ENCODE measurements at places on chromosomes 2 and 18.
A peak's percentile ranks its signal among the peaks of the same experiment; 100 is the strongest.

- no peak overlapping the region for H3K4me3 ChIP-seq
- H3K36me3 ChIP-seq: no peaks in the 10 kb centered on the region
- peaks cover 36% of the 10 kb centered on the region for H3K4me1 ChIP-seq
- H3K27me3 ChIP-seq: no peaks in the 10 kb centered on the region
- DNase-seq: no peak
Observed at GRCh38 chr2:233413046-233413445, 58.8 kb downstream of the DGKD start.

DNA sequence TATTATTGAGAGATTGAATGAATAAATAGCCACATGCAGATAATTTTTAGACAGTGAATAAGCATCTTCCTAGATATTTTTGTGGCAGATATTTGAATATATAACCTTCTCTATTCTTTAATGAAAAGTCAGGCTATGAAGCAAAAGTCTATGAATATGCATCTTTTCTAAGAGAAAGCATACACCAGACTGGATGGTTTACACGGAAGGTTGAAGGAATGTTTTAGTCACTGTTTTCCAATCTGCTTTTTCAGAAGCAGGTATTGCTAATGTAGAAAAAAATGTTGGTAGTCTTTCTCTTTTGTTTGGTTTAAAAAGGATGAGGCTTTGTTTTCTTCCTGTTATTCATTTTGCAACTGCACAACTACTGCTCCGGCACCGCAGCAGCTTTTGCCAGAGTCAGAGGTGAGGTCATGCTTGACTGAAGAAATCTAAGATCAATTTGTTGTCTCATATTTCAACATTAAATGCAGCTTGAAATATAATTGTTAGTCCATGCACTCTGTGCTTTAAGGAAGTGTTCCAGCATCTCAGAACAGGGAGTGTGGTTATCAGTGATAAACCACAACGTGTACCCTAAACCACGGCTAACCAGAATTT lies 1540.8 kb upstream of the PIK3C3 start:
- H3K4me1 ChIP-seq: no peaks in the 10 kb centered on the region
- no peaks in the 10 kb centered on the region for H3K27me3 ChIP-seq

GRCh38 chr2:55587-56448 lies 9.5 kb upstream of the FAM110C start:
- H3K27me3 ChIP-seq: no peaks in the 10 kb centered on the region
- H3K36me3 ChIP-seq: no peaks in the 10 kb centered on the region
- no peak for DNase-seq
- no peak overlapping the region for H3K4me3 ChIP-seq

DNA sequence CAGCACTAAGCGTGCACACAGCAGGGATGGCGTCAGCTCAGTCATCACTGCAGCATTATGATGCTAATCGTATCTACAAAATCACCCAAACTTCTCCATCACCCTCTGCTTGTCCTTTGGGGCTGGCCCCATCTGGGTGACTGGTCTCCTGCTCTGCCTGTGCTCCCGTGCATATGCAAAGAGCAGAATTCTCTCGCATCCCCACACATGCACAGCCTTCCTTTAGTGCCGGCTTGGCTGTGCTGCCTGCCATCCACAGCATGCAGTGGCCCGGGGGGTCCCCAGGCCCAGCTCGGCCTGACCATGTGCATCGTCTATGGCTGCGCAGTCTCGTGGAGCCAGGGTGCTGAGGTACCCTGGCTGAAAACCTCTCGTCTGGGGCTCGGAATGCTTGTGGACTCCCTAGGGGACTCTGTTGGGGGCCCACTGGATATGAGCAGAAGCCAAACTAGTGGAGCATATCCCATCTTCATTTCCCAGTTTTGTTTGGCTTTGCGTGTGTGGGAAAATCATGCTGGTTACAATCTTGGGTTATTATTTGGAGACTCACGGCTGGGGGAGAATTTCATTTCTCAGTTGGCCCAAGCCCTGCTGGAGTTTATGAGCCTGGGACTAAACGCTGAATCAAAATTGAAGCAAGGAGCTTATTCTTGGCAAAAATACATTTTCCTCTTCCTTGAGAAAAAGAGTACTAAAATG lies 70.9 kb upstream of the HS6ST1 start:
- no peak overlapping the region for H3K4me3 ChIP-seq
- H3K27ac ChIP-seq: no peak overlapping the region
- no peaks in the 10 kb centered on the region for H3K27me3 ChIP-seq
- no peaks in the 10 kb centered on the region for H3K4me1 ChIP-seq

DNA sequence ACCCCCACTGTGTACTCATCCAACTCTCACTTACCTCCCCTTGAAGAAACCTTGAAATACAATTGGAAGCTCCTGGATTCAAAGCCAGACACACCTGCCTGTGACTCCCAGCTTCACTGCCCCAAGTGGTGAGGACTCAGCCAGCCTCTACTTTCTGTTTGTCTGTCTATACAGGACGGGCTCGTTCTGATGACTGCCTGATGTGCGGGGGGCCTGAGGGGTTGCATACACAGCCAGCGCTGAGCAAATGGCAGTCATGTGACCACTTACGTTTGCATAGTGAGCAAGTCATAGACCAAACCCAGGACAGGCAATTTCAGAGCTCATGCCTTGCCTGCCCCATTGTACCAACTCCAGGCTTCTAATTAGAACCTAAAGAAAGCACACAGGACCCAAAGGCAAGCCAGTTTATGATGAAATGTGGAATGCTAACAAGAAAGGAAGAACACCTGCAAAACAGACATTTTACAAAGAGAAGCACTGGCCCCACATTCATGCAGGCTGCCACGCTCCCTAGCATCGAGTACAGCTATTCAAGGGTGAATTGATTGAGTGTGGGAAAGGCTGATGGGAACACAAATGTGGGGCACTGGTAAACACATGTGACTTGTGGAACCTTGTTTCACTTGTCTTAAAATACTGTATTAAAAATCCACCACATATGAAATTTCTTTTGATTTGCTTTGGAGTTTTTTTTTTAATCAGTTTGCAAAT lies 137.8 kb downstream of the LNPK start:
- H3K4me3 ChIP-seq: no peak overlapping the region
- H3K27me3 ChIP-seq: no peaks in the 10 kb centered on the region
- no peaks in the 10 kb centered on the region for H3K4me1 ChIP-seq
- no peaks in the 10 kb centered on the region for H3K36me3 ChIP-seq
- H3K27ac ChIP-seq: no peak overlapping the region

- no peak overlapping the region for H3K4me3 ChIP-seq
- no peaks in the 10 kb centered on the region for H3K36me3 ChIP-seq
- no peak for DNase-seq
- no peaks in the 10 kb centered on the region for H3K27me3 ChIP-seq
- no peaks in the 10 kb centered on the region for H3K4me1 ChIP-seq
- H3K27ac ChIP-seq: no peak overlapping the region
Observed at GRCh38 chr2:174654419-174654941, 56.9 kb upstream of the WIPF1 start.

GRCh38 chr2:144463266-144463665 lies 56.7 kb downstream of the ZEB2 start:
- H3K27ac ChIP-seq: no peak overlapping the region
- DNase-seq: no peak
- no peaks in the 10 kb centered on the region for H3K4me1 ChIP-seq
- H3K27me3 ChIP-seq: no peaks in the 10 kb centered on the region
- no peaks in the 10 kb centered on the region for H3K36me3 ChIP-seq

- H3K27me3 ChIP-seq: no peaks in the 10 kb centered on the region
- peak overlapping the region; percentile 94 for H3K27ac ChIP-seq
- no peak for DNase-seq
- H3K4me3 ChIP-seq: peak overlapping the region; percentile 56
Observed at GRCh38 chr2:127811397-127812321, 688 bp upstream of the WDR33 start.

GRCh38 chr2:25078170-25079049 lies 36.5 kb downstream of the EFR3B start:
- peaks cover 13% of the 10 kb centered on the region for H3K4me1 ChIP-seq
- no peaks in the 10 kb centered on the region for H3K27me3 ChIP-seq
- H3K27ac ChIP-seq: no peak overlapping the region

GRCh38 chr2:145592361-145592760 lies 1072.4 kb upstream of the ZEB2 start:
- H3K36me3 ChIP-seq: no peaks in the 10 kb centered on the region
- DNase-seq: no peak

DNA sequence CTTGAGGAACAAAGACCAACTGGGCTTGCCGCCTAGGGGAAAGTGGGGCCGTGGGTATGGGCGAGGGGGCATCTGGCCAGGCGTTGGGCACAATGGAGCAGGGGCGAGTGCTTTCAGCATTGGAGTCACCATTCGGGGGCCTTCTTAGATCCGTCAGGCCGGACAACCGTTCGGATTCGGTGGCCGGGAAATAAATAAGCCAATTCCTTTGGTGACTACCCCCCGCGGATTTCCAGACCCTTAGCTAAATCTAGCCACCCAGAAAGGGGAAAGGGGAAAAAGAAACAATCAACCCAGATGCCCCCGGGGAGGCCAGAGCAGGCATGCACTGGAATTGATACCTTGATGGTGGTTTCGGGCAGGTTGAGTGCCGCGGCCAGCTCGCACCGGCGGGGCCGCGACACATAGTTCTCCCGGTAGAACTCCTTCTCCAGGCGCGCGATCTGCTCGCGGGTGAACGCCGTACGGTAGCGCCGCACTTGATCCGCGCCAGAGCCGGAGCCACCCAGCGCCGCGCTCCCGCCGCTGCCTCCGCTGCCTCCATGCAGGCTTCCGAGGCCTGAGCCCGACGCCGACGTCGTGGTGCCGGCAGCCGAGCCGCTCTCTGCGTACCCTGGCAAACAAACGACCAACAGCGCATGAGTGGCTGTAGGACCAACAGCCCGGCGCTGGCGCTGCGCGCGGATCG lies 1.8 kb downstream of the EVX2 start:
- no peak overlapping the region for H3K4me3 ChIP-seq
- no peak overlapping the region for H3K27ac ChIP-seq
- no peaks in the 10 kb centered on the region for H3K36me3 ChIP-seq
- DNase-seq: no peak
- H3K4me1 ChIP-seq: peaks cover 34% of the 10 kb centered on the region
- H3K27me3 ChIP-seq: peaks cover 89% of the 10 kb centered on the region

DNA sequence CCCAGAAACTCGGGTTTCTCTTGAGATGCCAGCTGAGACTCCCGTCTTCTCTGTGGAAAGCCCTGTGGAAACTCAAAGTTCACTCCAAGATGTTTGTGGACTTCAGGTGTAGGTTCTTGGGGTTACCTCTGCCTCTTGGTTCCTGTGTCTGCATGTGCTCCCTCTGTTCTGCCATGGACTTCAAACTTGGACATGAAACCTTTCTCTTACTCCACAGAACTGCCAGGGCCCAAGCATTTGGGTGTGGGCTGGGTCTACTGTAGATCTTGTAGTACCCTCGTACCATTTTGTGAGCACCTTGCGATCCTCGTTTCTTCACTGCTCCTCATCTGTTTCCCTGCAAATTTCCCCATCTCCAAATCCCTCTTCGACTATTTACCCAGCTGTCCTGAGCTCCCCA lies 175.5 kb downstream of the HAUS1 start:
- no peaks in the 10 kb centered on the region for H3K36me3 ChIP-seq
- no peak overlapping the region for H3K27ac ChIP-seq
- H3K4me1 ChIP-seq: no peaks in the 10 kb centered on the region
- no peak for DNase-seq
- no peaks in the 10 kb centered on the region for H3K27me3 ChIP-seq
- no peak overlapping the region for H3K4me3 ChIP-seq

- H3K4me1 ChIP-seq: no peaks in the 10 kb centered on the region
- no peak overlapping the region for H3K4me3 ChIP-seq
- no peaks in the 10 kb centered on the region for H3K27me3 ChIP-seq
- H3K27ac ChIP-seq: no peak overlapping the region
- no peaks in the 10 kb centered on the region for H3K36me3 ChIP-seq
- DNase-seq: no peak
Observed at GRCh38 chr18:80200171-80200931, 47.0 kb downstream of the PARD6G start.

GRCh38 chr2:45610281-45611019 lies 617 bp downstream of the SRBD1 start:
- no peaks in the 10 kb centered on the region for H3K27me3 ChIP-seq
- DNase-seq: peak; percentile 51
- H3K36me3 ChIP-seq: no peaks in the 10 kb centered on the region
- peaks cover 26% of the 10 kb centered on the region for H3K4me1 ChIP-seq

DNA sequence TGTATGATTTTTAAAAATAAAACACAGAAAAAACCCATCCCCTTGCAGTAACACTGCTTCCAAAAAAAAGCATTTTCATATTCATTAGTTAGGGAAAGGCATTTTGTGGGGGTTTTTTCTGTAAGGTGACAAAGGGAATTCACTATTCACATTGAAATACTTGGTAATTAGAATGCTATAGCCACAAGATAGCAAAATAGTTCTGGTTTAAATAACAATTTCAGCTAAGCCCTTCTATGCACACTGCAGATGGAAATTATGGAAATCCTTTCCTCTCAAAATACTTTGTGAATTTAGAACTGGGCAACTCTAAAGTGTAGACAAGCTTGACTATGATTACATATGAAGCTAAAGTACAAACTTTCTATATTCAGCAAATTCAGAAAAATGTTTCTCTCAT lies 102.1 kb upstream of the CHRNA1 start:
- H3K36me3 ChIP-seq: no peaks in the 10 kb centered on the region
- no peaks in the 10 kb centered on the region for H3K27me3 ChIP-seq
- H3K4me1 ChIP-seq: no peaks in the 10 kb centered on the region

GRCh38 chr18:23204589-23205235 lies 69.4 kb downstream of the CABLES1 start:
- H3K4me1 ChIP-seq: no peaks in the 10 kb centered on the region
- no peak overlapping the region for H3K27ac ChIP-seq
- H3K4me3 ChIP-seq: no peak overlapping the region
- H3K27me3 ChIP-seq: no peaks in the 10 kb centered on the region
- DNase-seq: no peak
- H3K36me3 ChIP-seq: no peaks in the 10 kb centered on the region

DNA sequence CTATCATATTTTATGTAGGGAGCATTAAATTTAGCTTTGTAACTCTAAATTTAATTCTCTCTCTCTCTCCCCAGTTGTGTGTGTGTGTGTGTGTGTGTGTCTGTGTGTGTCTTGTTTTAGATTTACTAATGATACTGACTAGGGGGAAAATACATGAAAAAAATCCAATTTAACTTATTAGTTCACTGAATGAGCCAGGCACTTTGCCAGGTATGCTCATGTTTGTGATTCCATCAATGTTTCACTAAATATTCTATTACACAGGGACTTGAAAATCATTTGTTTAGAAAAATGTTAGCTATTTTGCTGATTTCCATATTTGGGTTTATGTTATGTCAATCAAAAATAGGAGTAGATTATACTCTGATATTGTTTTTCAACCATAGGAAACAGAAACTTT lies 203.7 kb upstream of the ZNF804A start:
- H3K27me3 ChIP-seq: no peaks in the 10 kb centered on the region
- H3K36me3 ChIP-seq: no peaks in the 10 kb centered on the region
- H3K4me3 ChIP-seq: no peak overlapping the region
- no peaks in the 10 kb centered on the region for H3K4me1 ChIP-seq

Measured in body of pancreas (tissue), 4 donors.